ENCODE measurements at places on chromosomes 2 and 18.
A peak's percentile ranks its signal among the peaks of the same experiment; 100 is the strongest.

- no peak for DNase-seq
These were observed 1.4 kb upstream of the MYCN start for GRCh38 chr2:15938803-15939555.

GRCh38 chr18:8957731-8958130 lies 144.8 kb upstream of the NDUFV2 start:
- DNase-seq = no peak

- DNase-seq = no peak
These were observed 33.9 kb downstream of the STAT1 start for GRCh38 chr2:190979906-190980629.

DNA sequence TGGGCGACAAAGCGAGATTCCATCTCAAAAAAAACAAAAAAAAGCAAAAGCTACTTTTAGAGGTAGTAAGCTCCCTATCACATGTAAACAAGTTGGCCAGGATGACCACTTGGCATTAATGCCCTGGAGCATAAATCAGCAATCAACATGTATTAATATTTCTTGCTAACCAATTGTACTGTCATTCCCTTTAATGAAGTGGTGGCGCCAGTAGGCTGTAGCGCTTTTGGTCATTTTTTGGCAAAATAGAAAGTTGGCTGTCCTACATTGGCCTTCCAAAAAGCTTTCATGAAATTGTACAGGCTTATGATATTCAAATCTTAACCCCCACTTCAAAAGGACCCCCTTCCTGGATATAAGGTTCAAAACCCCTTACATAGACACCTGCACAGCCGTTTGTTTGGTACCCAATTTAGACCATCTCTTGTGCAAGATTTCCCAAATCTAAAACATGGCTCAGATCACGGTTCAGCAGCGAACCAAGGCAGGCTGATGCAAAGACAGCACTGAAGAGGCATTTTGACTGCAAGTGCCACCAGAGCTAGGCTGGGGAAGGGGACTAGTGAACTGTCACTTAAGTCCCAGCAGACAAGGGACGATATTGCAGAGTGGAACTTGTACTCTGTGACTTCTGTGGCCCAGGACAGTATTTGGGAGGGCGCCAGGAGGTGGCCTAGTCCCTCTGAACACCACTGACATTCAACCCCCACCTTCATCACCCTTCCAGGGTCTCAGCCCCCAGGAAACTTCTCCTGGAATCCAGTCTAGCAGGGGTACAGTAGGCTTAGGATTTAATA lies 31.9 kb downstream of the SMAD7 start:
- no peak for DNase-seq

DNA sequence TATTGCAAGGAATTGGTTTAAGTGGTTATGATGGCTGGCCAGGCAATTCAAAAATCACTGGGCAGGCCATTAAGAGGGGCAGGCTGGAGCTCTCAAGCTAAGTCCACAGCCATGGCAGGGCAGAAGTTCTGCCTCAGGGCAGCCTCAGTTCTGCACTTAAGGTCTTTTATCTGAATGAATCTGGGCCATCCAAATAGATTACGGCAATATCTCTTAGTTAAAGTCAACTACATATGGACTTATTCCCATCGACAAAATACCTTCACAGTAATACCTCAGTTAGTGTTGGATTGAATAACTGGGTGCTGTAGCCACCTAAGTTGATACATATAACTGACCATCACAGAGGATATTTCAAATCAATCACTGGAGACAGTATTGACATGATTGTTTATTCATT lies 904.8 kb downstream of the MBD2 start:
- DNase-seq = no peak

GRCh38 chr2:3479430-3480320 lies 39.7 kb downstream of the ADI1 start:
- no peak for DNase-seq

DNA sequence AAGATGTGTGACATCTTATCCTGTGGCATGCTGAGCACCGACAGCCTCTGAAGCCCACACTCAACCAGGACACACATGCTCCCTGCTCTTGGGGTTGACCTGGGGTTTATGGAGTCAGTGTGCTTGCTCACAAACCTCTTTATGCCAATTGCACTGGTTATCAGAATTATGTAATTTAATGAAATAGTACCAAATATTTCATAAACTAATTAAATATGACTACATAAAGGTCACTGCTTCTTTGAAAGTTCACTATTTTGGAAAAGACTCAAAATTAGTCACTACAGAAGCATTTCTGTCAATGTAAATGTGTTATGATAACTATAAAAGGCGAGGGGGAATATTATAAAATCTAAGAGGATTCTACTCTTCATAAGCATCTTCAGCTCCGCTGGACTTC lies 76.7 kb downstream of the FHOD3 start:
- no peak for DNase-seq

- no peak for DNase-seq
These were observed 1430.4 kb upstream of the LRRTM1 start for GRCh38 chr2:81734981-81735380.

DNA sequence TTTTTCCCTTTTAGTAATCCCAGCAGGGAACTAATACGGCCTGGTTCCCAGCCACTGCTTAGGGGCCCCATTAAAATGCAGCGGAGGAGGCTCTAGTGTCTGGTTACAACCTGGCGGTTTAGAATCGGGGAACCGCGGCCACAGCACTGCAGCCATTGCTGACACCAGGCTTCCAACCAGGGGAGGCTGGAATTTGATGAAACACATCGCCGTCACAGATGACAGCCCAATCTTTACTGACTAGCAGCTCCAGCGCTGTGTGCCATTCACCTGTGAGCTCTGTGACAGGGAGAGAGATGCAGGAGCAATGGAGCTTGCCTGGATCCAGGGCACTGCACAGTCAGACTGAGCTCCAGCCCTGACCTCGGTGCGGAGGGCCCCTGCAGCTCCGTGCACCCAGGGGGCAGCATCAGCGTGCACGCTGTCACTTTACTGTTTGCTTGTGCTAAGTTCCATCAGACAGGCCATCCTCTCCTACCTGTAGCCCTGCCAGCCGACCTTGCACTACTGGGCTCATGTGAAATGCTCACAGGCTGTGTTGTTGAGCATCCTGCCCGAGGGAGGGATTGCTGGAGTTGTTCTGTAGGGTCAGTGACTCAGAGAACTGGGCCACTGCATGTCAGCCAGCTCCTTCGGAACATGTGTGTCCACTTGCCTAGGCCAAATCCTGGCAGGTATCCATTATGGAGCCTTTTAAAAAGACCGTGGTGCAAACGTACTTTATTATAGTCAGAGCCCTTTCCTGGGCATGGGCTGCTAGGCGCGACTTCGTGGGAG lies 203.5 kb downstream of the SEPTIN10 start:
- DNase-seq = no peak

GRCh38 chr2:174180726-174181236 lies 67.6 kb downstream of the OLA1 start:
- DNase-seq = no peak

DNA sequence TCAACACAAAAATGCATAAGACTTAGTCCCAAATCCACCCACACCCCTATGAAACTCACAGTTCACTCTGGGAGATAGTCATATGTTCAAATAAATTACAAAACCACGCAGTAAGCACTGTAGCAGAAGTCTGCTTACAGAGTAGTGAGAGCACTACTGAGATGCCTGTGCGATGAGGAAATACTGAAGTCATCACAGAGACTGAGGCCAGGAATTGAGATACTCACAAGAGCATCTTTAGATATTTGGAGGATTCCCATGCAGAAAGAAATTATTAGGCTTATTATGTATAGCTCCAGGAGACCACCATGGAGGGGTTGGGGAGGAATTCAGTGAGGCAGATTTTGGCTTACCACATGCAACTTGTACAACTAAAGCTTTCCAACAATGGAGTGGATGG lies 82.3 kb downstream of the ANTXR1 start:
- DNase-seq = no peak

DNA sequence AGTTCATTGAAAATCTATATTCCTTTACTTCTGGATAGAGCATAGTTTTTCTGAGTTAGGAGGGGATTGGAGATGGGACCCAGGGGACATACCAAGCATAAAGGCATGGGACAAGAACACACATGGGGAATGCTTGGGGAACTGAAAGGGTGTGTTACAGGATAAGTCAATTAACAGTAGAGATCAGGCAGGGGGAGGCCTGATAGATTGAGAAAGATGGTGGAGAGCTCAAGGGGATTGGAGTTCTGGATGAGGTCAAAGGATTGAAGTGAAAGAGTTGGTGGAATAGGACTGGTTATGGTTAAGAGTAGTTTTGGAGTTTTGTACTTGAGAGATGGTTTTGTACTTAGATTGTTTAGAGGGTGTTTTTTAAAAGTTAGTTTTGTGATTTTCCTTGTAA lies 16.1 kb downstream of the ACSL3 start:
- no peak for DNase-seq

DNA sequence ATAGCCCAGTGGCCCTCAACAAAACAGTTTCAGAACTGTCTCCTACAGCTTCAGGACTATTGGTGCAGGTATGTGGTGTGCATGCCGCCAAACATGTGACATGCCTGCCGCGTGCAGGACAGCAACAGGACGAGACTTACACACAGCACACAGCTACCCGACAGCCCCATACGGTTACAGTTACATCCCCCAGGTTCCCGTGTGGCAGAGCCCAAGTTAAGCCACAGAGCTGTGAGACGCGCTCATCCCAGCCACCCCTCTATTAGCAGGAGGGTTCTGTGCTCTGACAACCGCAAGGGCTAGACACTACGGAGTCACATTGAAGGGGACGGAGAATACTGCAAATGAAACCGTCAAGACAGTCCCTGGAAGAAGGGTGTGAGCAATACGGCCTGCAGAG lies 16.4 kb upstream of the TUBB6 start:
- DNase-seq = no peak

DNA sequence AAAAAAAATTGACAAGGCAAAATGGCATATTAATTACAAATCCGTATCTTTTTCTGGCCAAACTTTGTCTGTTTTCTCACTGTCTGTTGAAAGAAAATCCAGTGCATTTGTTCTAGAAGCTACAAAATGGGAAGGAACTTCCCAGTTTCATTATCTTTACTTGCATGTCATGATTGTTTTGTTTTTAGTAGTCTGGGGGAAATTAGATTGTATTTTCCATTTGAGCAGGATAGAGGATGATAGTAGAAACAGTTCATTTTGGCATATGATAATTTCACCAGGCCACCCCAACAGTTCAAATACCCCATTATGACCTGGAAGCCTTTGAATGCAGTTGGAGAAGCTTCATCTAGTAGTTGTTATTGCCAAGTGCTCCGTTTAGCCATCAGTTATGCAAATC lies 77.5 kb upstream of the RANBP2 start:
- DNase-seq = no peak

- DNase-seq = no peak
These were observed 87.2 kb downstream of the TRABD2A start for GRCh38 chr2:84793641-84794040.

GRCh38 chr2:26687328-26687727 lies 5.2 kb upstream of the KCNK3 start:
- no peak for DNase-seq

DNA sequence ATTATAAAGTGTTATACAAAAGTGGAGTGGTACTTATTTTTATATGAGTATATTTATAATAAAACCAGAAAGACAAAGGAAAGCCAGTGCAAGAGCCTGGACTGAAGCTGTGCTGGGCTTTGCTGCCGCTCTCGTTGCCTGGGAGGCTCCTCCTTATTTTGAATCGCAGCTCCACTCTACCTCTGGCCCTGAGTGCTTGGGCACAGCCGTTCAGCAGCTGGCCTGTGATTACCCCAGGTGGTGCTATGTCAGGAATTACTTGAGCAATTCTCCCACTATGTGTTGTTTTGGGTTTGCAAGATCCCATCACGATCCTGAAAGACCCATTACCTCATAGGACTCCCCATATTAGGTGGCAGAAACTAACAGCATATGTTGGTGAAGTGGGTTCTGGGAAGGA lies 53.0 kb upstream of the LCLAT1 start:
- no peak for DNase-seq

GRCh38 chr2:221999166-221999565 lies 299.6 kb downstream of the PAX3 start:
- DNase-seq = no peak

- no peak for DNase-seq
These were observed 23.2 kb upstream of the SLC35F6 start for GRCh38 chr2:26740890-26741302.

DNA sequence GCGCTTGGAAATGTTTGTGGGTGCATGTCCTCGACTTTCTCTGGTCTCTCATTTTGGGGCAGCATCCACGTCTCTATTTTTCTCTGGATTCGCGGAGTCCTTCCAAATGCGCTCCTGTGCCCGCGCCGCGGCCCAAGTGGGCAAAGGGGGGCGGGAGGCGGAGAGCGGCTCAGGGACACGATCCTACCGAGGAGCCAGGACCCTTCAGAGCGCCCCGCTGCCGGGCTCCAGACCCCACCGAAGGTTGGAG lies 990 bp downstream of the EPAS1 start:
- no peak for DNase-seq

GRCh38 chr2:28250006-28250405 lies 142.7 kb upstream of the FOSL2 start:
- peak; percentile 56 for DNase-seq

DNA sequence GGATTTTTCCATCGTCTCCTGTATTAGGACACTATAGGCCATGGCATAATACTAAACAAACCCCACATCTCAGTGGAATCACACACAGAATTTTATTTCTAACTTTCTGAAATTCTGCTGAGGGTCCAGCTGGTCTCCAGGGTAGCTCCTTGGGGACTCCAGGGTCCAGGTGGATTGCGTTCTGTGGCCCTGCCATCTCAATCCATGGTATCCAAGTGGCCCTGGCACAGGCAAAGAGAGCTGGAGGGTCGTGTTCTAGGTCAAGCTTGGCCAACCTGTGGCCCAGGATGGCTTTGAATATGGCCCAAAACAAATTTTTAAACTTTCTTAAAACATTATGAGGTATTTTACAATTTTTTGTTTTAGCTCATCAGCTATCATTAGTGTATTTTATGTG lies 134.6 kb downstream of the CTIF start:
- no peak for DNase-seq

- no peak for DNase-seq
These were observed 970.2 kb upstream of the PIK3C3 start for GRCh38 chr18:40984856-40985255.

- no peak for DNase-seq
These were observed 62.0 kb downstream of the REEP1 start for GRCh38 chr2:86275384-86275799.

- DNase-seq = no peak
These were observed 1602.4 kb upstream of the CELF4 start for GRCh38 chr18:39167990-39168389.

- DNase-seq = no peak
These were observed 51.3 kb downstream of the ZNF516 start for GRCh38 chr18:76443519-76444445.

DNA sequence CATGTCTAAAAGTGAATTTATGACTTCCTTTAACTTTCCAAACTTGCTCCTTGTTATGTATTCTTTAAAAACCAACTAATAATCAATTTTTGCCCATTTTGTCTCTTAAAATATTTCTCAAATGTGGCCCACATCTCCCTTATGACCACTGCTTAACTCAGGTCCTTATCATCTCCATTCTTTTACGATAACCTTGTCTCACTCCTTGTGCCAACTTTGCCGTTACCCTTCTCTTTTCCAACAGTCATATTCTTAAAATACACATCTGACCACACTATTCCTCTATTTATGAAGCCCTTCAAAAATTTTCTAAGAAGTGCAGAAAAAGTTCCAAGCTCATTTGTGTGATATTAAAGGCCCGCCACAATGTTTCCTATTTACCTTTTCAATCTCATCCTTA lies 47.8 kb downstream of the PPP1R1C start:
- no peak for DNase-seq

Measured in AG04449 (cell line).